ENCODE measurements at places on chromosomes 1 and 21.
A peak's percentile ranks its signal among the peaks of the same experiment; 100 is the strongest.

DNA sequence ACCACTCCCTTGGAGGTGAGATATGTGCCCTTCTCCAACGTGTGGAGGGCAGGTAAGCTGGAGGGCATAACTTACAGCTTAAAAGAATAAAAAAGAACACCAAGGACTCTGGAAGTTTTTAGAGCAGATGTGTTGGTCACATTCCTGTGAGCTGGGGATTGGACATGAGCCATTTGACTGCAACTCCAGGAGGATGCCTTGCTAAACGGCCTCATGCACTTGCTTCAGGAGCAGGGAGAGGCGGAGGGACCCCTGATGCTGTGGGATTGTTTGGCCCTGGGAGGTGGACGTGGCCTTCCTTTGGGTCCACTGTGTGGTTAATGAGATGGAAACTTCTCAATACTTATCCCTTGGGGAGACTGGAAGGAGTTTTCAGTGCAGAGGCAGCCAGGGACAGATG lies 185.6 kb downstream of the RHOU start:
- DNase-seq, result no peak

- no peak for DNase-seq
Measured at GRCh38 chr1:159803956-159804689, 2.0 kb downstream of the FCRL6 start.

DNA sequence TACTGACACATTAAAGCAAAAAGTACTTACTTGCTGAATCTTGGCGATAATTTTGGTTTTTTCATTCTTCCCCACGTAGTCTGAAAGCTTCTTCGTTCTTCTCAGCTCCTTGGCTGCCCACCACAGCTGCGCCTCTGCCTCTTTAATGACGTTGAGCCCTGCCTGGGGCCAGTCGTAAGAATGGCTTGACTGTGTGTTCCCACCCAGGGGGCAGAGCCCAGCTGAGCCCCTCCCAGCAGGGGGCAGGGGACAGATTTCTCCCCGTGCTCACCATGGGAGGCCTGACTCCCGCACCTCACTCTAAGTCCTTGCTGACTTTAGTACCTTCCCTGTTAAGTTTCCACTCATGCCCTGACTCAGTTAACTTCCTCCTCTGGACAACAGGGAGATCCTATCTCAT lies 9.0 kb downstream of the CFAP298 start:
- DNase-seq, result no peak

- peak; percentile 58 for DNase-seq
Measured at GRCh38 chr1:116777831-116778830, 23.9 kb downstream of the CD2 start.

- no peak for DNase-seq
Measured at GRCh38 chr1:218456444-218456843, 111.3 kb downstream of the TGFB2 start.

- DNase-seq, result no peak
Measured at GRCh38 chr1:229164348-229164747, 106.6 kb upstream of the RAB4A start.

GRCh38 chr1:246069581-246069980 lies 437.5 kb downstream of the SMYD3 start:
- no peak for DNase-seq

- no peak for DNase-seq
Measured at GRCh38 chr1:187999973-188000372, 1171.2 kb downstream of the PLA2G4A start.

DNA sequence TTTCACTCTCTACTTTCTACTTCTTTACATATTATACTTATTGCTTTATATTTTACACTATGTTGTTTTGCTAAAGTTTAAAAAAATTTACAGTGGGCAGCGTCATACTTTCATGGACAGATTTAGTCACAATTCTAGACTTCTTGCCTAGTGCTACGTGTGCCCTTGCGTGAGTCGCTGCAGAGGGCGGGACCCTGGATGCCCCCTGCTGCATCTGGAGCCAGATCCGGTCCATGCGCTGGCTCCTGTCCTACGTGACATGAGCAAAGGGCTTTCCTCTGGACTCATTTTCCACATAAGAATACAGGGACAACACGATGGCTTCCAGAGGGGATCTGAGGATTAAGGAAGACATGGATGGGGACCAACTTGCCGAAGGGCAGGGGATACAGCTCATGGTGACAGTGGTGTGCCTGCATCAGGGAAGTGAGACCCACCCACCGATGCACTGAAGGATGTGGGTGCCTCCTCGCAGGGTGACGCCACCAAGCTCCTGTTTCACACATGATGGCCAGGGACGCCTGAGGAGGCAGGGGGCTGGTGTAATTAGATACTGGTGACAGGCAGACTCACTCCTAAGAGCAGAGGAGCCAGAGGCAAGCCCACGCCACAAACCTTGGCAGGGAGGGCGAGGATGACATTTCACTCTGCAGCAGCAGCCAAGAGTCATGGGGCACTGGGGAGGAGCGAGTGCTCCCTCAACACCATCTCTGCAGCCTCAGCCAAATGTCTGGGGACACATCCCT lies 86.6 kb downstream of the DMRTB1 start:
- no peak for DNase-seq

- no peak for DNase-seq
Measured at GRCh38 chr21:29007810-29008209, 11.3 kb downstream of the RWDD2B start.

GRCh38 chr1:152786077-152786476 lies at the start of gene LCE1E:
LCE1E (plus strand) TSS chr1:152786257; CDS start chr1:152787300, 1,043 bp downstream.
- no peak for DNase-seq

DNA sequence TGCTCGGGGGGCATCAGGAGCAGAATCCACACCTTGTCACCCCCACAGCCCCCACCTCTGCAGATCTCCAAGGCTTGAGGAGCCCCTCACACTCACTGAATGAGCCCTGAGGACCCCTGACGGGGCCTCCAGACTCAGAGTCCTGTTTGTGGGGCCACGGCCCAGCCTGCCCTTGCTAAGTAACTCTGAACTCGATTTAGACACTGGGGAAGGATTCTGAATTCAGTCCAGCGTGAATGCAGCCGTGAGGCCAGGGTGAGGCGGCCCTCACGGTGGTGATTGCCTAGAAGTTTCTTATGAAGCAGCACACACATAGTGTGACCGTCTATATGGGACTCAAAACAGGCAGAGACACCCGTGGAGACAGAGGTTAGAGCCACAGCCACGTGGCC lies 58.9 kb upstream of the ADARB1 start:
- no peak for DNase-seq

- no peak for DNase-seq
Measured at GRCh38 chr1:240084337-240084736, 7.3 kb upstream of the FMN2 start.

- no peak for DNase-seq
Measured at GRCh38 chr1:161357073-161357472, 10.6 kb downstream of the CFAP126 start.

DNA sequence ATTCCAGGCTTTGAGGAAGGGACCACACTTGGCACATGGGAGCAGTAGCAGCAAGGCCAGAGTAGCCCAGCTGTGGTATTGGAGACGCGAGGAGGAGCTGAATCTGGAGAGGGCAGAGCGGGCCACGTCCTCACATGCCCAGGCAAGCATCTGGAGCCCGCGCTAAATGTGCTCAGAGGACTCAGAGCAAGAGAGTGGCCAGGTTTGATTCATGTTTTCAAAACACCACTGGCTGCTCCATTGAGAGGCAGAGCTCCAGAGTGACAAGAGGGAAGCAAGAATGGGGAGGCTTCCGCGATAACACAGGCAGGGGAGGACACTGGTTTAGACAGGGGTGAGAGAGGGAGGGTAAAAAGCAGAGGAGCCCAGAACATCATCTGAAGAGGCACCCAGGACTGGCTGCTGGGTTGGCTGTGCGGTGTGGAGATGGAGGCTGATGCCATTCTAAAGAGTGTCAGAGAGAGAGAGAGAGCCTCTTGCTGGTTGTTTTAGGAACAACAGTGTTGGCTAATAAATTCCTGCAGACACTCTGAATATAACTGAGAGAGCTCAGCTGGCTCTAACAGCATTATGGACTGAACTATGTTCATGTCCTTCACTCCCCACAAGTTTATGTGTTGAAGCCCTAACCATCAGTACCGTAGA lies 32.3 kb downstream of the RCAN1 start:
- peak; percentile 32 for DNase-seq

DNA sequence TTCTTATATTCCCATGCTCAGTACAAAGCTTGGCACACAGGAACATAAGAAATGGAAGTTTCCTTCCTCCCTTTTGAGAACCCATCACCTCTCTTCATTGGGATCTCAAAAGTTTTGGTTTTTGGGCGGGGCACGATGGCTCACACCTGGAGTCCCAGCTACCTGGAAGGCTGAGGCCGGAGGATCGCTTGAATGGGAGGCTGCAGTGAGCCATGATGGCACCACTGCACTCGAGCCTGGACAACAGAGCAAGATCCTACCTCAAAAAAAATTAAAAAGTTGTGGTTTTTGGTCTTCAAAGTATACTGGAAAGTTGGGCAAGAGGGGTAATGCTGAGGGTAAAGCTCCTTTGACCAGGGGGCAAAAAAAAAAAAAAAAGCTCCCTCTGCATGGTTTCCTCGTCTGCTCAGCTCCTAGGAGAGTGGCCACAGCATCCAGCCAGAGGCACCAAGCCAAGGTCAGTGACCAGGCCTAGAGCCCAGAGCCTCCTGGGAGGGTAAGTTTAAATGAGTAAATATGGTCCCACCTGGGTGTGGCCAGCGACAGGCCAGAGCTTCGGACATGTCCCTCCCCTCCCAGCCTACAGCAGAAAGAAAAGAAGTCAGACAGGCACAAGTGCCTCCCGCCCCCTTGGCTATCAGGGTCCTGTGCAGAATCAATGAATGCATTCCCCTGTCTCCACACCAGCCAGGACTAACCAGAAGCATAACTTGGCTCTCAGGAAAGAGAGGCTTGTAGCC lies 5.0 kb downstream of the MEF2D start:
- no peak for DNase-seq

DNA sequence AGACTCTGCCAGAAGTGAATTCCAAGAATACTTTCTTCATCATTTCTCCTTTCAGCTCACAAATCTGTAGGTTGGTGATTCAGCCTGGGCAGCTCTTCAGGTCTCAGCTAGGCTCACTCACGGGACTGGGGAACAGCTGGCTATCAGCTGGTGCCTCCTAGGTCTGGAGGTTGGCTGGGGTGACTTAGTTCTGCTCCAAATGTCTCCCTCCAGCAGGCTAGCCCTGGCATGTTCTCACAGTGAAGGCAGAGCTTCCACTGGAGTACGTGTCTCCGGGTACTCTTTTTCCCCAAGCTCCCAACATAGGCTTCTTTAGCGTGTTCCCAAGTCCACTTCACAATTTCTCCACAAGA lies 12.5 kb upstream of the VAMP4 start:
- DNase-seq, result peak; percentile 73

DNA sequence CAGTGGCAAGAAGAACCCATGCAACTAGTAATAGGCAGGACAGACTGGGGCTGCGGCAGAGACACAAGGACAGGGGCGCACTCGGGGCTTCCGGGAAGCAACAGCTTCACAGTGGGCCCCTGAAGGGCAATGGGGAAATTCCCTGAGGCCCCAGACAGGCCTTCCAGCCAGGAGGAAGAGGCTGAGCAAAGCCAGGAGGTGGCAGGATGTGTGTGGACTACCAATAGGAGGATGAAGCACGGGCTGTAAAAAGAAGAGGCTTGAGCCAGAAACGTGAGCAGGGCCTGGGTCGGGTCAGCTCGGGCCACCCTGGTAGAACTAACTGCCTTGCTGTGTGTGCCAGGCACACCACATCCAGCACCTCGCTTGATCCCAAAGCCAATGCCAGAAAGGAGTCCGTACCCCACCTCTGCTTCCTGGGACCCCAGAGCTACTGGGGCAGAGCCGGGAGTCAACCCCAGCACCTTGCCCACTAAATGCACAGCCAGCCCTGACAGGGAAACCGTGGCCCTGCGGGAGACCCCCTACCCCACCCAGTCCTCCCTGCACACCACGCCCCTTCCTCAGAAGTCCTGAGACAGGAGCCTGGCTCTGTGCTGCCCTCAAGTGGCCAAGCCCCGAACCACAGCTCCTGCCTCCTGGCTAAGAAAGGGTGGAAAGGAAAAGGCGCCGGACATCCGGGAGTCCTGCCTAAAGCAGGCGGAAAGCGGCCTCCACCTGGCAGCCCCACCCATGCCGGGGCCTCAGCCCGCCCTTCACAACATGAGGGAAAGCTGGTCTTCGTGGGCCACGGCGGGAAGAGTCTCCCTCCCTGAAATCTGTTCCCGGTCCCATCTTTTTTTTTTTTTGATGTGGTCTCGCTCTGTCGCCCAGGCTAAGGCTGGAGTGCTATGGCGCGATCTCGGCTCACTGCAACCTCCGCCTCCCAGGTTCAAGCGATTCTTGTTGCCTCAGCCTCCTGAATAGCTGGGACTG lies 33.7 kb downstream of the TTC39A start:
- DNase-seq, result peak; percentile 53

GRCh38 chr1:107003972-107004371 lies 52.5 kb upstream of the PRMT6 start:
- DNase-seq, result no peak

DNA sequence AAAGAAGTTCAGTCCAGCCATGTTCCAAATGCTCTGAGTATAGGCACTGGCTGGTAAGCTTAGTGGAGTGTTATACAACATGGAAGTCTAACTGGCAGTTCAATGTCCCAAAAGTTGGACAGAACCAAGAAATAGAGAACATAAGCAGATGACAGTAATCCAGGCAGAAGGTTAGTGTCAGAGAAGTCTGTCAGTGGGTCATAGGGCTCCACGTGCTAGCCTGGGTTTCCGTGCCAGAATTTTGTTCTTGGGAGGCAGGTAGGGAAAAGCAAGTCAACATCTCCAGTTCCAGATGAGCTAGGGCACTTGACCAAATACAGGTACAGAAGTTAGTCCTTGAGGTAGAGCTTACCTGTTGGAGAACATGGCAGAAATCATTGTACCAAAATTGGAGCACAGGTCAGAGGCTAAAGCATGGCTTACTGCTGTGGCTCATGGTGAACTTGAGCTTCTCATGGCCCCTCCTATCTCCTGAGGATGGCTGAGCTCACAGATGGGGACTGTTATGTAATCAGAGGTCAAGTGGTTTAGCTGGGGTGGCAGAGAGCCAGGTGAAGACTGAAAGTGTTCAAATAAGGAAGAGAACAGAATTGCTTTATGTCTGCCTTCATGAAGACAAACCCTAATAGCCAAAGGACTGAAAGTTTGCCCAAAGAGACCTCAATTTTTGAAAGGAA lies 170.8 kb downstream of the NFIA start:
- peak; percentile 14 for DNase-seq

Data from GM04504 (cell line).